Mesothelial cell of epicardium (in vitro differentiated cells): ENCODE measurements at places on chromosomes 4 and X.

DNA sequence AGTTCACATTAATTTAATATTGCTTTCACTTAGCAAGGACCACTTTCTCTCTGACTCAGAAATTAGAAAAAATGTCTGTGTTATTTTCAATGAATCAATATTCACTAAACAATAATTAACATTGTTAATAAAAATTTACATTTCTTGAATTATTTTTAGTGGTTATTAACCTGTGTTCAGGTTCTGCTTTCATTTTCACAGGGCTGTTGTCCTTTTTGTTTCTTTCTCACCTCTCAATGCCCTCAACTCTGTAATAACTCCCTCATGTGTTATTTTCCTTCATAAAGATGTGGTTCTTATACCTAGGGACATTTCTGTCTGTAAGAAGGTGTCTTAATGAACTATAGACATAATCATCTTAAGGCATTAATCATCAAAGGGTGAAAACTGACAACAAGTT lies 43.1 kb upstream of the PRR27 start:
- H3K27ac ChIP-seq, result no peak overlapping the region
- H3K4me3 ChIP-seq, result no peak overlapping the region
- no peaks in the 10 kb centered on the region for H3K27me3 ChIP-seq

DNA sequence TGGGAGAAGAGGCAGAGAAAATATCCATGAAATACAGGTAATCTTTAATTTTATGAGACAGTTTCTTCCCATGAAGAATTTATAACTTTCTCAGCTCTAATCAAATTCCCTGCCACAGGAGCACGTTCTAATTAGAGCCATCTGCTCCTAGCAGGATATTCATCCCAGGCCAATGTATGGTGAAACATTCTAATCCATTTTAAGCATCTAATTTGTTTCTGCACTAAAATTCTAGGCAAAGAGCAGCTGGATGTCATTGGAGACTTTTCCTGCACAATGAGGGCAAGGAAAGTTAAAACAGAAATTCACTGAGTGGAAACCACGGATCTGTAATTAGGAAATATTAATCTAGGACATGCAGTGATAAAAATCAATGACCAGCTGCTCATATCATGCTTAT lies 107.7 kb upstream of the ZFP42 start:
- H3K4me1 ChIP-seq, result peaks cover 10% of the 10 kb centered on the region
- no peak overlapping the region for H3K4me3 ChIP-seq
- H3K27ac ChIP-seq, result no peak overlapping the region
- no peaks in the 10 kb centered on the region for H3K36me3 ChIP-seq

DNA sequence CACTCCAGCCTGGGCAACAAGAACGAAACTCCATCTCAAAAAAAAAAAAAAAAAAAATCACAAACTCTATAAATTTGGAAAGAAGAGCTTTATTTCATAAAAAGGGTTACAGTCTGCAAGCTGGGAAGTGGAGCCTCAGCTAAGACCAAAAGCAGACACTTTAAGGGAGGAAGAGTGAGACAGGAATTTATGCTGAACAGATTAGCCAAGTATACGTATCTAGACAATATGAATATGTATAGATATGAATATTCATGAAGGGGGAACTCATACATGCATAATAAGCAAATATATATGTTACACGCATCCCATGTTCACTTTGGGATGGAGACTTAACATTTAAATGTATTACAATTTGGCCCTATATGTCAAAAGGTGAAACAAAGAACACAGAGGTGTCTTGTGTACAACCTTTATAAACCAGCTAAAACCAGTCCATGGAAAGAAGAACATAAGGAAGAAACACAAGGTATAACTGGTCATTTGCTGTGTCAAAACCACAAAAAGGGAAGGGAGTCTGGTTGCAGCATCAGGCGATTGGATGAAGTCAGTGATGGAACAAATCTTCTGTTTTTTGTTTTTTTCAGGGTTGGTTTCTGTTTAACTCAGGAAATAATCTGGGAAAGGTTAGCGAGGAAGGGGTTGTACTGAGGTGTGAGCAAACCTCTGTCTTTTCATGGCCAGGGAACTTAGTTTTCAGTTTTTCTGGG lies 130.0 kb upstream of the MAOA start:
- no peaks in the 10 kb centered on the region for H3K36me3 ChIP-seq
- H3K27me3 ChIP-seq, result no peaks in the 10 kb centered on the region
- no peaks in the 10 kb centered on the region for H3K4me1 ChIP-seq
- H3K4me3 ChIP-seq, result no peak overlapping the region

- peaks cover 15% of the 10 kb centered on the region for H3K27me3 ChIP-seq
- DNase-seq, result no peak
- H3K4me3 ChIP-seq, result peak overlapping the region; percentile 82
- no peaks in the 10 kb centered on the region for H3K36me3 ChIP-seq
- no peak overlapping the region for H3K27ac ChIP-seq
Measured at GRCh38 chr4:89305712-89306437, 1.7 kb downstream of the GPRIN3 start.

- H3K27me3 ChIP-seq, result no peaks in the 10 kb centered on the region
- no peak overlapping the region for H3K4me3 ChIP-seq
- H3K27ac ChIP-seq, result no peak overlapping the region
- H3K36me3 ChIP-seq, result peaks cover 27% of the 10 kb centered on the region
Measured at GRCh38 chrX:136219893-136220292, 31.3 kb downstream of the MAP7D3 start.

DNA sequence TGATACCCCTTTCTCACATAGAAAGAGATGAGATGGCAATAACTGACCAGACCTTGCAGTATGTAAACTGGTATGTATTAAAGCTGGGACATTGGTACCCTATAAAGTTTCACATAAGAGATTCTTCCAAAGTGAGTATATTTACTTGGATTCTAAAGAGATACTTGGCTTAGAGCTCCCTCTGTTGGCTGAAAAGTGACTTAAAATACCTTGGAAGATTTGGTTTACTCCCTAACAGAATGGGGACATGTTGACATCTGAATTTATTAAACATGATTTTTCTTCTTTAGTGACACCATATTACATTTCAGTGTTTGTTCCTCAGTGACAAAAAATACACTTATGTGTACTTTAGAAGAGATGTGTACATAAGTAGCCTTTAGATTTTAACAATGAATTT lies 47.9 kb upstream of the RGN start:
- H3K27me3 ChIP-seq, result no peaks in the 10 kb centered on the region
- H3K36me3 ChIP-seq, result peaks cover 1% of the 10 kb centered on the region
- no peak overlapping the region for H3K4me3 ChIP-seq
- no peak for DNase-seq
- no peak overlapping the region for H3K27ac ChIP-seq

- no peaks in the 10 kb centered on the region for H3K27me3 ChIP-seq
- no peak for DNase-seq
- H3K4me3 ChIP-seq, result no peak overlapping the region
- H3K4me1 ChIP-seq, result no peaks in the 10 kb centered on the region
- H3K27ac ChIP-seq, result no peak overlapping the region
Measured at GRCh38 chr4:53616219-53616618, 24.9 kb upstream of the LNX1 start.

GRCh38 chr4:4541040-4541631 lies 712 bp downstream of the STX18 start:
- no peaks in the 10 kb centered on the region for H3K27me3 ChIP-seq
- peak overlapping the region; percentile 93 for H3K4me3 ChIP-seq
- H3K36me3 ChIP-seq, result peaks cover 7% of the 10 kb centered on the region
- H3K4me1 ChIP-seq, result peaks cover 39% of the 10 kb centered on the region
- DNase-seq, result no peak

- H3K27me3 ChIP-seq, result peaks cover 5% of the 10 kb centered on the region
- peak; percentile 50 for DNase-seq
- H3K27ac ChIP-seq, result peak within 1 kb of the TSS; percentile 97
- H3K4me3 ChIP-seq, result peak within 1 kb of the TSS; percentile 100
- no peaks in the 10 kb centered on the region for H3K36me3 ChIP-seq
Measured at GRCh38 chr4:61200187-61200915, at the start of gene ADGRL3. TSS of gene ADGRL3 (plus strand) at chr4:61200326.

- no peak for DNase-seq
- no peaks in the 10 kb centered on the region for H3K27me3 ChIP-seq
- H3K4me3 ChIP-seq, result no peak overlapping the region
- peaks cover 16% of the 10 kb centered on the region for H3K4me1 ChIP-seq
- H3K36me3 ChIP-seq, result peaks cover 11% of the 10 kb centered on the region
Measured at GRCh38 chr4:48683784-48684666, 96.1 kb downstream of the FRYL start.

GRCh38 chrX:53116101-53116500 lies 22.2 kb downstream of the KANTR start:
- no peaks in the 10 kb centered on the region for H3K4me1 ChIP-seq
- H3K27ac ChIP-seq, result peak overlapping the region; percentile 0
- peaks cover 4% of the 10 kb centered on the region for H3K36me3 ChIP-seq
- no peaks in the 10 kb centered on the region for H3K27me3 ChIP-seq
- DNase-seq, result no peak
- no peak overlapping the region for H3K4me3 ChIP-seq

GRCh38 chr4:139606579-139607501 lies 50.8 kb upstream of the SETD7 start:
- H3K36me3 ChIP-seq, result no peaks in the 10 kb centered on the region
- H3K4me1 ChIP-seq, result peaks cover 27% of the 10 kb centered on the region
- H3K27me3 ChIP-seq, result no peaks in the 10 kb centered on the region
- H3K4me3 ChIP-seq, result peak overlapping the region; percentile 29

DNA sequence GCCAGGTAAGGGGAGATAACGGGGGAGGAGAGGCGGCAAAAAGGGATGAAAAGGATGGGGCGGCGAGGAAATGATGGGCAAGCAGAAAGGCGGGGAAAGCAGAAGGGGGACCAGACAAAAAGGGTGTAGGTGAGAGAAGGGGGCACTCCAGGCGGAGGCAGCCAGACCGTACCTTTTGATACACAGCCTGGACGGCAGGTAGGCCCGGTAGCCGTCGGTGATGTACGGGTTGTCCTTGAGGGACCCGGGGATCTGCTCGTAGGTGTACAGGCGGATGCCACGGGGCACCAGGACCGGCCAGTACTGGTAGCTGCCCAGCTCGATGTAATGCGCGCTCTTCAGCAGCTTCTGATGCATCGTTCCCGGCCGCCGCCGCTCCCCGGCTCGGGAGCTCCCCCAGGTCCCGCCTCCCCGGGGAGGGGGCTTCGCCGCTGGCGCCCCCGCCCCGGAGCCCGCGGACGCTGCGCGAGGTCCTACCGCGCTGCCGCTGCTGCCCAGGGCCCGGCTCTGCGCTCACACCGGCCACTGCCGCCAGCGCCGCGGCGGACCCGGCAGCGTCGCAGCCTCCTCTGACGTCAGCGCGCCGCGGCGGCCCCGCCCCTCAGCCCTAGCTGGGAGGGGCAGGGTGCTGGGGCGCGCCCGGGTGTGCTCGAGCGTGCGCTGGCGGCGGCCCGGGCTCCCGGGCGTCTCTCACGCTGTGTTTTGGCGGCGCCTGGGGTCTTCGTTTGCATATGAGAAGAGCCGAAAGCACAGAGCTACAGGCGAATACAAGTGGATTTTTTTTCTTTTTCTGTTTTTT lies at the start of gene PAQR3:
TSS of gene PAQR3 (minus strand) at position 571 of the 799 bp plus-strand sequence. CDS start at position 357, 214 bp downstream.
- peak within 1 kb of the TSS; percentile 74 for H3K27ac ChIP-seq
- peak; percentile 88 for DNase-seq
- H3K36me3 ChIP-seq, result no peaks in the 10 kb centered on the region
- peak within 1 kb of the TSS; percentile 87 for H3K4me3 ChIP-seq
- peaks cover 23% of the 10 kb centered on the region for H3K4me1 ChIP-seq

DNA sequence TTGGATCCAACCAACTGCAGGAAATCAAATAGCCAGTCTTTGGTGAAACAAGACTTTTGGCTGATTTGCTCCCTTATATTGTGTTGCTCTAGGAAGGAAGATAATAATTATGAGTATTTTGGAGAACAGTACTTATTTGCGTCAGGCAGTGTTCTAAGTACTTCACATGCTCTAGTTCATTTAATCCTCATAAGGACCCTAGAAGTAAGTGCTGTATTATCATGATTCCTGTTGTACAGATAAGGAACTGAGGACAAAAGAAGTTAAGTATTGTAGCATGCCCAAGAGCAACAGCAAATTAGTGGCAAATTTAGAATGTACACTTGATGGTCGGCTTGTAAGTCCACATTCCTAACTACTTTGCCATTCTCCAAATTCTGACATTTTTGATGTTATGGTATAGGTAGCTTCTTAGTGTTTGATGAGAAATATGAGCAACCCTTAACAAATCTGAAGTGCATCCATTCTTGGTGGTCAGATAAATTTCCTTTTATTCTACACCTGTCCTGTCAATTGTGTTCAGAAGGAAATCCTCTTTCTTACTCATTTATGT lies 72.0 kb downstream of the SPRY1 start:
- H3K27me3 ChIP-seq, result no peaks in the 10 kb centered on the region
- peaks cover 6% of the 10 kb centered on the region for H3K4me1 ChIP-seq
- no peak for DNase-seq
- no peaks in the 10 kb centered on the region for H3K36me3 ChIP-seq

- H3K27ac ChIP-seq, result no peak overlapping the region
- no peaks in the 10 kb centered on the region for H3K36me3 ChIP-seq
Measured at GRCh38 chr4:121788896-121789295, 12.2 kb upstream of the EXOSC9 start.

- H3K4me3 ChIP-seq, result no peak overlapping the region
- no peaks in the 10 kb centered on the region for H3K27me3 ChIP-seq
- peaks cover 2% of the 10 kb centered on the region for H3K4me1 ChIP-seq
- DNase-seq, result no peak
- no peak overlapping the region for H3K27ac ChIP-seq
Measured at GRCh38 chr4:99324979-99325378, 3.8 kb upstream of the ADH1B start.

GRCh38 chr4:9804918-9805317 lies 23.5 kb downstream of the DRD5 start:
- no peaks in the 10 kb centered on the region for H3K4me1 ChIP-seq
- no peak for DNase-seq
- peaks cover 18% of the 10 kb centered on the region for H3K27me3 ChIP-seq
- H3K27ac ChIP-seq, result no peak overlapping the region

DNA sequence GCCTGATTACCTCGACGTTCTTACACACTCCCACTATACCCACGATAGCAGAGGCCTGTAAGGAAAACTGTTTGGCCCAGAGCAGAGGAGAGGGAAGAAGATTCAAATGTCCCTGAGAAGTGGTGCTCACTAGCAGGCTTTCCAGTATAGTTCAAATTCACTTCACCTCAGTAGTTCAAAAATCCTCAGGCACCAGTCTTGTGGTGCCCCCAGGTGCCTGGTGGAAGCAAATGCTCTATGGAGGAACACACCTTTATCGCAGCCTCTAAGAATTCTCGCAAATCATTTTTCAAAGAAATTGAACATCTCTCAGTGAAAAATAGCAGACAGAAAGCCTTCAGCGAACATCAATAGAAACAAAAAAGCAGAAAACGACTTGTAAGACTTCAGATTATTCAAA lies 12.2 kb upstream of the MTMR1 start:
- no peaks in the 10 kb centered on the region for H3K36me3 ChIP-seq
- H3K4me1 ChIP-seq, result no peaks in the 10 kb centered on the region
- no peaks in the 10 kb centered on the region for H3K27me3 ChIP-seq
- no peak overlapping the region for H3K27ac ChIP-seq
- no peak for DNase-seq
- H3K4me3 ChIP-seq, result no peak overlapping the region
